IPS DF 6.9 (cell line): ENCODE measurements at places on chromosomes 5 and 9.

DNA sequence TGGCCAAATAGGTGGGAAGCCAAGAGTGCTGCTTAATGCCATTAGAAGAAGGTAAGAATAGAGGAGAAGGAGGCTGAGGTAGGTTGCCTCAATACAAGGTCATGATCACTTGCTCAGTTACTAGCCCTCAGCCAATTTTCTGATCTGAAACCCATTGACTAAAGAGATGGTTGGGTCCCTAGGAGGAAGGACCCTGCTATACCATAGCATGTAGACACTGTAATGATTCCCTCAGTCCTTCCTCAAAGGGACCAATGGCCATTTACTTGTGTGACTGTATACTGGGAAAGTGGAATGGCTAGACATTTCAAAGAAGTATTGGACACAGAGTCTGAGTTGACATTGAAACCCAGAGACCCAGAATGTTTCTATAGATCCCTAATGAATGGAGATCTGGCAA lies 108.5 kb upstream of the MAP1B start:
- no peak for DNase-seq

DNA sequence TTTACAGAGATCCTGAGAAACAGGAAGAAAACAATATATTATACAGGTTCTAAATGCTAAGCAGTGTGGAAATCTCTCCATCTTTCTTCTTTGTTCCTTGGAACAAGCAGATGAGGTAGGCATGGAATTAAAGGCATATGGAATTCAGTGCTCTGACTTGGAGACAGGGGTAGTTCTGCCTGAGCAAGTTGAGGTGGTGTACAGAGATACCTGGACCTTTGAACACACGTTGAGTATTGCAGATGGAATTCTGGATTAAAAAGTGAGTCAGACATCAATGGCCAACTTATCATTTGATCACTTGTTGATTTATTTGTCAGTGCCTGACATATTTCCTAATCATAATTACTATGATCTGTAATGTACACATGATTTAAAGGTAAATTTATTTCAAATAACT lies 293.9 kb upstream of the IRX4 start:
- no peak for DNase-seq

GRCh38 chr5:1548702-1549474 lies 25.1 kb upstream of the LPCAT1 start:
- no peak for DNase-seq

- DNase-seq = no peak
Observed at GRCh38 chr5:136642976-136643375, 277.6 kb upstream of the TRPC7 start.

DNA sequence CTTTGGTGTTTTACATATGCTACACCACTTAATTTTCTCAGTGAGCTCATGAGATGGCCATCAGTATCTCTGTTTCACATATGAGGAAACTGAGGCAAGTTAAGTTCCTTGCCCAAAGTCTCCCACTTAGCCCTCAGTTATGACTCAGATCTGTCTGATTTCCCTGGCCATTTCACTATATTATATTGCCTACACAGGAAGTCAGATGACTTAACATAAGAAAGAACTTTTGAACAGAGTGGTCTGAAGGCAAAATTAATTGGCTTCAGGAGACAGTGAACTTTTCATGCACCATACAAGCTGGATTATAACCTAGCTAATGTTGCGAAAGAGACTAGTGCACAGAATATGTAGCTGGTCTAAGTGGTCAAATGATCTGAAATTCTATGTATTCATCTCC lies 221.6 kb downstream of the NFIB start:
- DNase-seq = no peak

DNA sequence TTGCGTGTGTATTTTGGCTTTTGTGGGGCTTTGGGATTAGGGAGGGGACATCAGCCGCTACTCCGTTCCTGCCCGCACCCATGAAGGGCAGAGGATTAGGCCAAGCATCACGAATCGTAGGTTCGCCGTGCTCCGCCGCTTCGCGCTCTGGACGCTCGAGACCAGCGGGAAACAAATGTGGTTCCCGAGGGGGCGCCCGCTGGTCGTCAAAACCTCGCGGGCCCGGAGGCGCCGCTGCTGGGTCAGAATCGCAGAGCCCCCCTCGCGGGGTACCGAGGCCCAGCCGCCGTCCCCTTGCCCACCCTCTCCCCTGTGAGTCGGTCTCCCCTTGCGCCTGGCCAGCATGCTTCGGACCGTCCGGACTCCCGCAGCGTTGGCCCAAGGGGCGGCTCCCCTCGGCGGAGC lies 2.3 kb upstream of the PAX5 start:
- DNase-seq = no peak

- DNase-seq = no peak
Observed at GRCh38 chr9:136543830-136544547, 1.9 kb downstream of the NOTCH1 start.

- DNase-seq = no peak
Observed at GRCh38 chr5:36801523-36801922, 75.0 kb upstream of the NIPBL start.

GRCh38 chr5:139388198-139388821 lies 1.4 kb downstream of the MZB1 start:
- DNase-seq = no peak

- DNase-seq = no peak
Observed at GRCh38 chr5:126490167-126490940, 67.1 kb downstream of the GRAMD2B start.

DNA sequence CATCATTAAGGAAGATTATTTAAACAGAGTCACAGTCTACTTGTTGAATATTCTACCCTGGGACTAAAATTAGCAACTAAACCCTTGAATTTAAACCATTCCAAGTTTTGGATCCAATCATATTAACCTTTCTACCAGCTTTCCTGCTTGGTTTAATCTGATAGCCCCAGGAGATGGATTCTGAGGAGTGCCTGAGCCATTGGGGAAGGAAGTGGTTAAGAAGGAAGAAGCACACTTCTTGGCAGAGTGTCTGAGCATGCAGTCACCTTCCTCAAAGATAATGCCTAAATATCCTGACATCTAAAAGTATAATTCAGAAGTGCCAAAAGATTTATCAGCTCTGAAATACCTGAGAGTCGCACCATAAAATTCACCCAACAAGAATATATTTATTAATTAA lies 74.1 kb upstream of the SNCAIP start:
- DNase-seq = no peak

GRCh38 chr5:95852567-95852966 lies 30.0 kb upstream of the GLRX start:
- DNase-seq = no peak

- no peak for DNase-seq
Observed at GRCh38 chr9:104177676-104178075, 83.6 kb downstream of the SMC2 start.

GRCh38 chr5:103487218-103487617 lies 75.4 kb downstream of the NUDT12 start:
- DNase-seq = no peak

- DNase-seq = no peak
Observed at GRCh38 chr5:16776611-16777251, 159.4 kb downstream of the MYO10 start.

DNA sequence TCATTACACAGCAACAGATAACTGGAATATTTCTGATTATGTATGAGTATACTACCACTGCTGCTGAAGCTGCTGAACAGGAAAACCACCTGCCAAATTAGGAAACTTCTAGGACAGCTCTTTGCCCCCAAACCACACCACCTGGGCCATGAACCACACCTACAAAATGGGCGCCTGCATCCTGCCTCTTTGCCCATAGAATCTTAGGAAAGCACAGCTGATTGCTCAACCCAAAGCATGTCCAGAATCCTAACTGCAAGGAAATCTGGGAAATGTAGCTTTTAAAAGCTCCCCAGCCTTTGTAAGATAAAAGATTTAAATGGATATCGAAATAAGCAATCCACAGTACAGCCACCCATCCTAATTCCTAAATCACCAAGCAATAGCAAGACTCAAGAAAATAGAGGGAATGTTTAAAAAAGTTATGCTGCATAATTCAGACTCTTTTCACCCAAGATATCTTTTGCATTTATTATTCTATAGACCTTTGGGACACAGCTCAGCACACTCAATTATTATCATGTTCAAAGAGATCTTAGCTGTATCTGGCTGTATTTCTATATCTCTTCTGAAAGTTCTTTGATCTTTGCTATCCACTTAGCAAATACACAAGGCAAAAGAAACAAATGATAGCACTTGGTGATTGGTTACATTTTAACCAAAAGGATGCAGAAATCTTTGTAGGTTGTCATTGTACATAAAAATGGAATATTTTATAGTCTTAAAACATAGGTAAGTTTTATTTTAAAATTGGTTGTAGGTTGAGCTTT lies 6.8 kb upstream of the C9orf152 start:
- no peak for DNase-seq

DNA sequence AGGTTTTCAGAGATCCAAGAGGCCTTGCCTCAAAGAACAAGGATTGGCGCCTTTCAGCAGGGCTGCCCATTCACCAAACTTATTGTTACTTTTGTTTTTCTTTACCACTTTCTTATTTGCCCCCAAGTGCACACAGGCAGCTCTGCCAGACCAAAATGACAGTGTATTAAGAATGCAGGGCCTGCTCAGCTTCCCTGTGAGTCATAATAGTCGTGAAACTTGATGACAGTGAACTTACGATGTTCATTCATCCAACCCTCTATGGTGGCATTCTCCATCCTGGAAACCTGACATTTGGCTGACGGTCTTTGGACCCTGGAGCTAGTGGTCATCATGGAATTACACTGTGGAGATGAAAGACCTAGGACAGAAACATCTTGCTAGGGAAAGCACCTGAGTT lies 44.3 kb downstream of the UBE2QL1 start:
- no peak for DNase-seq

- DNase-seq = peak; percentile 25
Observed at GRCh38 chr9:82882748-82883147, 180.2 kb downstream of the RASEF start.

- no peak for DNase-seq
Observed at GRCh38 chr9:36874921-36875320, 159.1 kb downstream of the PAX5 start.

- DNase-seq = no peak
Observed at GRCh38 chr5:61344187-61344944, 12.3 kb downstream of the ZSWIM6 start.

GRCh38 chr9:90368241-90368640 lies 274.4 kb downstream of the DIRAS2 start:
- no peak for DNase-seq

DNA sequence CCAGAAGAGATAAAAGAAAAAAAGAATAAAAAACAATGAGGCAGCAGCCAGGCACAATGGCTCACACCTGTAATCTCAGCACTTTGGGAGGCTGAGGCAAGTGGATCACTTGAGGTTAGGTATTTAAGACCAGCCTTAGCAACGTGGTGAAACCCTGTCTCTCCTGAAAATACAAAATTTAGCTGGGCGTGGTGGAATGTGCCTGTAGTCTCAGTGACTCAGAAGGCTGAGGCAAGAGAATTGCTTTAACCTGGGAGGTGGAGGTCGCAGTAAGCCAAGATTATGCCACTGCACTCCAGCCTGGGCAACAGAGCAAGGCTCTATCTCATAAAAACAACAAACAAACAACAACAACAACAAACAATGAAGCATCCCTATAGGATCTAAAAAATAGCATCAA lies 121.5 kb downstream of the HMHB1 start:
- no peak for DNase-seq

- no peak for DNase-seq
Observed at GRCh38 chr9:131039129-131039954, 30.4 kb downstream of the LAMC3 start.

DNA sequence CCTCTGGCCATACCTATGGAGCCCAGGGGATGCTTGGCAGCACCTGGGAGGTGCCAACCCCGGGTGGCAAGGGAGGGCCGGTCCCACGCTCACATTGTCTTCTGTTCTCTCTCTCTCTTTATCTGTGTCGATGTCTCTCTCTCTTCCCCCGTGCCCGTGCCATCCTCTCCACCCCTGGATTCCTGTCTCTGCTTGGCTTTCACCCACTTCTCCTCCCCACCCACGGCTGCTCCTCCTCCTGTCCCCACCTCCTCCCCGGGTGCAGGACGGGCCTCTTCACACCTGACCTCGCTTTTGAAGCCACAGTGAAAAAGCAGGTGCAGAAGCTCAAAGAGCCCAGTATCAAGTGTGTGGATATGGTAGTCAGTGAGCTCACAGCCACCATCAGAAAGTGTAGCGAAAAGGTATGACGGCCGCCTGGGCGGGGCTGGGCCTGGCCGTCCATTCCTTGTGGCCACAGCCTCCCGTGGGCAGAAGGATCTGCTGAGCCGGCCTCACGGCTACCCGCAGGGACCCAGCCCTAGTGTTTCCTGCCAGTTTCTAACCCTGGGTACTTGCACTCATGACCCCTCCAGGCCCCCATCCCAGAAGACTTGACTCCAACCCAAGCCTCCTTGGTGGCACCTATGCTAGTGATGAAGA lies 22.7 kb downstream of the DNM1 start:
- no peak for DNase-seq

- DNase-seq = peak; percentile 35
Observed at GRCh38 chr9:106862110-106862820, 701 bp upstream of the ZNF462 start.

GRCh38 chr5:89069591-89069990 lies 186.6 kb upstream of the MEF2C start:
- DNase-seq = no peak

- no peak for DNase-seq
Observed at GRCh38 chr5:176366232-176366894, 1.1 kb downstream of the ARL10 start.

DNA sequence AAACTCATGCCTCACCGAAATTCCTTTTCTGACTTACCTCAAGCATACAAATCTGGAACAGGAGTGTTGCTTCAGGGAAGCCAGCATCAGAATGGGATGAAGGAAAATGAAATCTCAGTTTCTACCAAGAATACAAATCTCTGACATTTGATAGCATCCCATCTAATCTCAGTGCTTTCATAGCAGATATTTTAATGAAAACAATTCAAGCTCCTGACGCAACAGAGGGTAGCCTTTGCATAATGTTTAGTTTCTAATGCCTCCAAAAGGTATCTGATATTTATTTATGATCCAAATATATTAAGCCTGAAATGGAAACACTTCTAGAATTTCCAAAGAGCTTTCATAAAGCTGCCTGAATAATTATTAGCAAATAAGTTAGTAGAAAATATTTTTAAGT lies 251.4 kb downstream of the DEPDC1B start:
- DNase-seq = no peak

- no peak for DNase-seq
Observed at GRCh38 chr5:110580625-110581024, 145.8 kb downstream of the TMEM232 start.

- no peak for DNase-seq
Observed at GRCh38 chr5:52805615-52806014, 17.9 kb downstream of the ITGA1 start.

DNA sequence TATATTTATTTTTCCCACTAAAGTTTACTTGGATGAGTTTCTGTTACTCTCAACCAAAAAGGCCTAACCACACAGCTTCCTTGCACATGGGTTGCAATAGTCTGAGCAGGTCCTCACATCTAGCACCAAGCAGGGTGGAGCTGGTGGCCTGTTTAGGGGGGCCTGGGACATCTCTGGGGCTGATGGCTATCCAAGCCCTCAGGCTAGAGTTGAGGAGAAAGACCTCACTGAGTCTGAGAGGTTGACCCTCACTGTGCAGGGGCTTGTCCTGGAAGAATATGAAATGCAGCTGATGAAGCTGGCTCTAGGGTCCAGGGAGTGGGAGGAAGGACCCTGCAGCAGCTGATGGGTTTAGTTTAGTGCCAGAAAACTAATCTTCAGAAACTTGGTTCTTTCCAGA lies 217.1 kb upstream of the MVB12B start:
- no peak for DNase-seq
